ENCODE measurements at places on chromosomes 2 and 18.

- peak; percentile 63 for DNase-seq
These were observed 459 bp upstream of the ATP6V1C2 start for GRCh38 chr2:10720947-10721395.

DNA sequence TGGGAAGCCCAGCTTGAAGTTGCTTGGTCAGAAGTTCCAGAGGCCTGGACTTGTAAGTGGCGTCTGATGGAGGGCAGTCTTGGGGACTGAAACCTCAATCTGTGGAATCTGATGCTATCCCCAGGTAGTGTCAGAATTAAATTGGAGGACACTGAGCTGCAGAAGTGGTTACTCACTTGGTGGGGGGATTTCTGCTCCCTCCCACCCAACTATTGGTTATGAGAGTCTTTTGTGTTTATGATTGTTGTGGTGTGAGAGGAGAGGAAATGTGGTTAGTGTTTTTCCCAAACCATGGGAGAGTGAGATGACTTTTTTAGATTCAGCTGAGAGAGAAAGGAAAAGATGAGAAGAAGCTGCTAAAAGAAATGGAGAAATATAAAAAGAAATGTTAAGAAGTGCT lies 12.8 kb downstream of the ZBTB14 start:
- no peak for DNase-seq

DNA sequence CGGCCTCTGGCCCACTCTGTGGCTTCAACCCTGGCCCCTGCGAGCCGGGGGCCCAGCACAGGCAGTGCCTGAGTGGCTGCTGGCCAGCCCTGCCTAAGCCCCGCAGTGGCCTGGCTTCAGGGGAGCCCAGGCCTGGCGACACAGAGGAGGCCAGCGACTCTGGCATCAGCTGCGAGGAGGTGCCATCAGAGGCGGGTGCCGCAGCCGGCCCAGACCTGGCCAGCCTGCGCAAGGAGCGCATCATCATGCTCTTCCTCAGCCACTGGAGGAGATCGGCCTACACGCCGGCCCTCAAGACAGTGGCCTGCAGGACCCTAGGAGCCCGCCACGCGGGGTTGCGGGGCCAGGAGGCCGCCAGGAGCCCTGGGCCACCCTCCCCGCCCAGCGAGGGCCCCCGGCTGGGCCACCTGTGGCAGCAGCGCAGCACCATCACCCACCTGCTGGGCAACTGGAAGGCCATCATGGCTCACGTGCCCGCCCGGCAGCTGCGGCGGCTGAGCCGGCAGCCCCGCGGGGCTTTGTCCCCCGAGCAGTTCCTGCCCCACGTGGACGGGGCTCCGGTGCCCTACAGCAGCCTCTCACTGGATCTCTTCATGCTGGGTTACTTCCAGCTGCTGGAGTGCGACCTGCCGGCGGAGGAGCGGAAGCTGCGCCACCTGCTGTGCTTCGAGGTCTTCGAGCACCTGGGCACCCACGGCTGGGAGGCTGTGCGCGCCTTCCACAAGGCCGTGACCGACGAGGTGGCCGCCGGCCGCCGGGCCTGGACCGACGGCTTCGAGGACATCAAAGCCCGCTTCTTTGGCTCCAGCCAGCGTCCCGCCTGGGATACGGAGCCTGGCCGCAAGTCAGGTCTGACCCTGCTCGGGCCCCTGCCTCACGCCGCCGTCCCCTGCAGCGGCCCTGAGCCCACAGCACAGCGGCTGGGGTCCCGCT lies 7.5 kb upstream of the KLHL30 start:
- no peak for DNase-seq

GRCh38 chr18:58051765-58052460 lies 7.9 kb downstream of the NEDD4L start:
- no peak for DNase-seq

DNA sequence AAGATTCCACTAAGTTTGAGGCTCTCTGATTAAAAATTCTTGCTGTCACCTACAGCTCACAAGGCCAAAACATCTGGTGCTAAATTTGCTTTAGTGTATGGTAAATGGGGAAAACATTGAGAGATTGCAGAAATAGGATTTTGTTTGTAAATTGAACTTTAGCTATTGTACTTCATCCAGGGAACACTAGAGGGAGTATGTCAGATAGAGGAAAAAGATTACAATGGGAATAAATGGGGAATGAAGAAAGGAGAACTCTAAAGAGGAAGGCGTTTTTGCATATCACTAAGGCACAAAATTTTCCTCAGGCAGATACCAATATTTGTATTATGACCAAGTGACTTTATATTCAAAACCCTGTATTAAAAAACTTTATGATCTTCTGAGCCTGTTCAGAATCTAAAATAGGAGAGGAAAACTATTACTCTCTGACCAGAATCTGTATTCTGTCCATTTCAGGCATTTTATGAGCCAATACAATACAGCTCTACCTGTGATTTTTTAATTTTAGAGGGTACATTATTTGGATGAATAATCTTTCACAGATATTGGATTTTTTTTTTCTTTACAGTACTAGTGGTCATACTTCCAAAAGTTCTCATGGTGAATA lies 52.3 kb upstream of the ITGB6 start:
- DNase-seq: no peak

- DNase-seq: no peak
These were observed 21.0 kb upstream of the MCFD2 start for GRCh38 chr2:46936566-46936965.

- no peak for DNase-seq
These were observed 82.9 kb downstream of the PLB1 start for GRCh38 chr2:28578774-28579173.
